ENCODE measurements at places on chromosomes 6 and 20.
A peak's percentile ranks its signal among the peaks of the same experiment; 100 is the strongest.

- no peak for DNase-seq
Observed at GRCh38 chr6:127186889-127187288, 68.4 kb downstream of the RSPO3 start.

- no peak for DNase-seq
Observed at GRCh38 chr6:72861059-72861458, 239.2 kb downstream of the KCNQ5 start.

- DNase-seq = no peak
Observed at GRCh38 chr6:141029908-141030307, 1102.8 kb upstream of the GJE1 start.

GRCh38 chr6:10633216-10633615 is 61.2 kb downstream of the C6orf52 start:
- DNase-seq = no peak

DNA sequence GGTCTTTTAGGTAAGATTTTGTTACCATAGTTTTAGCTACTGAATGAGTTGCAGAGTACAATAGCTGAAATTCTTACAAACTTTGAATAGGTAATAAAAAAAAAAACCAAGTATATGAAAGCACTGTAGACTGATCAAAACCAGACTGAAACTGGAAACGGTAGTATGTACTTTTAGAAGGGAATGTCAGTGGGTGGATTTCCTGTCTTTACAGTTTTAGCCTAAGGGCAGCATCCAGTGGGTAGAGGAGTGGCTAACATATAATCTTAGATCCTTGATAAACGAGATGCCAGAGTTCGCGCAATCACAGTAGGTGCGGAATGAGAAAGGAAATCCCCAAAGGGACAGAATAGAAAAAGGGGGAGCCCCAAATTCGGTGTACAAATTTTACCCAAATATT is 385.9 kb upstream of the RUNX2 start:
- peak; percentile 95 for DNase-seq

GRCh38 chr20:16821211-16822089 is 73.3 kb downstream of the OTOR start:
- no peak for DNase-seq

DNA sequence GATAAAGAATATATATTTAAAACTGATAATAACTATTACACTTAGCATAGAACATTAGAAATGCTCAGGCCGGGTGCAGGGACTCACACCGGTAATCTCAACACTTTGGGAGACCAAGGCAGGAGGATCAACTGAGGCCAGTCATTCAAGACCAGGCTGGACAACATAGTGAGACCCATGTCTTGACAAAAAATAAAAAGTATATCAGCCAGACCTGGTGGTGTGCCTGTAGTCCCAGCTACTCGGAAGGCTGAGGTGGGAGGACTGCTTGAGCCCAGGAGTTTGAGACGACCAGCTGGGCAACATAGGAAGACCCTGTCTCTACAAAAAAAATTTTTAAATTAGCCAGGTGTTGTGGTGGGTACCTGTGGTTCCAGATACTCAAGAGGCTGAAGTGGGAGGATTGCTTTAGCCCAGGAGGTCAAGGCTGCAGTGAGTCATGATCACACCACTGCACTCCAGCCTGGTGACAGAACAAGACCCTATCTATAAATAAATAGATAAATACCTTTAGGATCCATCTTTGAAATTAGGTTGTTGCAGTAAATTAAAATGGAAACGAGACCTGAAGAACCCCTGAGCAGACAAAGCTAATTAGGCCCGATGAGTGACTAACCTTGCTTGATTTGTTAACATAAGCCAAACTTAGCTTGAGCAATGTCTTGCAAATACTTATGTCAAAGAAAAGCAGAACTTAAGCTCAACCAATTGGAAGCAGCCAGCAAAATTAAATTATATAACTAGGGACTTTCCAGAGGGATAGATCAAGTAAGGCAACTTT is 75.8 kb upstream of the E2F3 start:
- DNase-seq = no peak

- no peak for DNase-seq
Observed at GRCh38 chr6:159943101-159943632, 25.7 kb upstream of the IGF2R start.

DNA sequence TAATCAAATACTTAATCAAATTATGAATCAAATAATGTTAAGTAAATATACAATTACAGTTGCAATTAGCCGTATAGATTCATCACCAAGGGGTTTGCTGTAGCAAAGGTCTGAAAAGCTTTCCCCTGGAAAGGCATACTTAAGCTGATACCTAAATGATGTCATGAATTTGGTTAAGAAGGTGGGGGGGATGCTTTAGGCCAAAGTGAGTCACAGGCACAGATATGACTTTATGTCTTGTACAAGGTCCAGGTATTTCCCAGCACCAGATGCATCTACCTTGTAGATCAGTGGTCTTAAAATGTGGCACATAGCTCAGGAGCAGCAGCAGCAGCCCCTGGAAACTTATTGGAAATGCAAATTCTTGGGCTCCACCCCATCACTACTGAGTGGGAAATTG is 557.3 kb upstream of the CDH4 start:
- DNase-seq = no peak
